CD4-positive, alpha-beta T cell treated with Interleukin-4 for 1 hour (primary cell): ENCODE measurements at places on chromosomes 1 and 21.

DNA sequence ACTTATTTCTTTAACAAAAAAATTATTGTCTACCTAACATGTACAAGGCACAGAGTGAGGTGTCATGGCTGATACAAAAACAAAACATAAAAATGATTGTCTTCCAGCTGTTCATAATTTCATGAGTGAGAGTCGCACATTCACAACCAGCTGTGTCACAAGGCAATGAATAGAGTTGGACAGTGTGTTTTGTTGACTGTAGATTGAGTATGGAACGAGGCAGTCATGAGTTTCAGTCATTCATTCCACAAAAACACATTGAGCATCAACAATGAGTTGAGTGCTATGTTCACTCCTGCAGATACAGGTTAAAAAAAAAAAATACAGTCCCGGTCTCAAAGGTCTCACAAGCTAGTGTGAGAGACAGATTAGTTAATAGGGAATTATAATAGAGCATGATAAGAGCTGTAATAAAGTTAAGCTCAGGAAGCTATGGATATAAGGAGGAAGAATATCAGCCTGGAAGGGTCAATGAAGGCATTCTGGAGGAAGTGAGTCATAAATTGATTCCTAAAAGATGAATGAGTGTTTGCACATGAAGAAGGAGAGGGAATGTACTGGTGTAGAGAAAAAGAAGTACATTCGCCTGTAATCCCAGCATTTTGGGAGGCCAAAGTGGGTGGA is 47.8 kb upstream of the ARHGAP29 start:
- no peak for DNase-seq

- DNase-seq, result peak; percentile 69
Observed at GRCh38 chr1:111516005-111516535, 12.6 kb upstream of the ADORA3 start.

DNA sequence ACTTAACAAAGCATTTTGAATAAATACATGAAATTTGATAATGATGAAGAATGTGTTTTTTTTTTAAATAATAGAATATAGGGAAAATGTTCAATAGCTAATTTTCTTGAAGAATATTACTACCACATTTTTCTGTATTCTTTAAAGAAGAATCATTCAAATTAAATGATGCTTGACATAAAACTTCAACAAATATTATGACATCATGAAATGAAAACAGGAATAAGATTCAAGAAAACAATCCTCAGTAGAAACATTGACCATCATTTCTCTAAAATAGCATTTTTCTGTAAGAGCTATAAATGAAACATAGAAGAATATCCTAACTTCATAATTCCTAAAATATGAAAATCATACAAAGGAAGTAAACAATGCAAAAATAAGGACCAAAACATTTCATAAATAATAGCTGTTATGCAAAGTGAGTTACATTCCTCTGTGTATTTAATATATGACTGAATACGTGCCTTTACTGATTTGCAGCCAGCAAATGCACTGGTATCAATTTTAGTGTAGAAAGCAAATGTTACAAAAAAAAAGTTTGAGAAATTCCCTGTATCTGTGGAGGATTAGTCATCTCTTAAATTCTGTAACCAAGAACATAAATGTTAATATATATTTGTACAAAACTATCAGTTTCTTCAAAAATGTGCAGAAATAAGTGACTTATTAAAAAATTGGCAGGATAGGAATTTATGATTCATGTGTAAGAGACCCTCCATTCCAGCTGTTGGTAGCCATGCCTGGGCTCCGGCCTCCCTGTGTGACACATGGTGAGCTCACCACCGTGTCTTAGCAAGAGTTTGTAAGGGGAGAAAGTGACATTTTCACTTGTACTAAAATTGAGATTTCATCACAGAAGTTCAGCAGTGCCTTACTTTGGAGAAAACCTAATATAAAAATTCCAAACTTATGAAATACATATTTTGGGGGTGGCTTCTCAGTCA is 15.0 kb upstream of the PTPN14 start:
- DNase-seq, result no peak

- no peak for DNase-seq
Observed at GRCh38 chr1:68745451-68745850, 248.6 kb upstream of the DEPDC1 start.

GRCh38 chr1:243950166-243950565 is 100.1 kb upstream of the AKT3 start:
- no peak for DNase-seq

DNA sequence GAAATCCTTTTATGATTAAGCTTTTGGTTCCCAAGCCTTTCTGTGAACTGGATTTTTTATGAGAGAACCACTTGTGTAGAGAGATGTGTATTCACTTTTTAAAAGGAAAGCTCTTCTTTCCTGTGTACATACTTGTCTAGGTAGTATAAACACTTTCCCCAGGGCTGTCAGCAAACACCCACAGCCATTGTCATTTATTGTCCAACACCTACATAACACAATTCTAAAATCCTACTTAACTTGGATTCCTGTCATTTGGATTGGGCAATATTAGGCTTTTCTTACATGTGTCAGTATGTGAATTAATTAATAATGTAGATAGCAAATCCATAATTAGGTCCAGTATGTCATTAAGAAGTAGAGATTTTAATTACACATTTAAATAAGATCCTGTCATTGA is 12.3 kb downstream of the DDX20 start:
- no peak for DNase-seq

DNA sequence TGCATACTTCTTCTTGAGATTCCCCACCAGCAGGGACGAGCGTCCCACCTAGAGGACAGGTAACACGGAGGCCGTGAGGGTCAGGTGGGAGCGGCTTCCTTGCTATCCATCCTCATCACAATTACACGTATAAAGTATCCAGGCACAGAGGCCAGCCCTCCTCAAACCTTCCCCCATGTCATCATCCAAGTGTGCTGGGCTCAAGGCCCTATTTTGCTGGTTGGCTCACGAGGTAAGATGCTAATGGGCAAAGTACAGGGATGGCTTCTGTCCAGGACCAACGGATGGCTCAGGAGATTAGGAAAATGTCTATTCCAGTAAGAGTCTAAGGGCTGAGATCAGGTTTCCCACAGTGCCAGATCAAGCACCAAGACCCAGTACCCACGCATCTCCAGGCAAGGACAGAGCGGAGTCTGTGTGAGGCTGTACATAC is 11.5 kb upstream of the A3GALT2 start:
- DNase-seq, result no peak

DNA sequence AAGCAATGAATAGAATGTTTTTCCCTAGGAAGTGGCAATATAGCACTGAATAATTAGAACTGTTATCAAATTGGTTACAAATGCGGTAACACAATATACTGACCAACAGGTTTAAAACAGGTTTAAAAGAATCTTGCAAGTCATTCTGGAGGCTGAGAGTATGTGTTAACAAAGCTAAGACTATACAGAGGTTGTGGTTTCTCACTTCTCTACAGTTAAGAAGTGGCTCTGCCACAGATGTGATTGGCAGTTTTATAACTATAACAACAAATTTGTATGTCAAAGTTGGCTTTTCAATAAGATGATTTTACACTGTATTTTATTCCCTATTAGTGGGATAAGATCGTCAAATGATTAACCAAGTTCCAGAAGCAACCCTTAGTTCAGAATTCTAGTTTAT is 7.1 kb downstream of the ANGEL2 start:
- peak; percentile 4 for DNase-seq

DNA sequence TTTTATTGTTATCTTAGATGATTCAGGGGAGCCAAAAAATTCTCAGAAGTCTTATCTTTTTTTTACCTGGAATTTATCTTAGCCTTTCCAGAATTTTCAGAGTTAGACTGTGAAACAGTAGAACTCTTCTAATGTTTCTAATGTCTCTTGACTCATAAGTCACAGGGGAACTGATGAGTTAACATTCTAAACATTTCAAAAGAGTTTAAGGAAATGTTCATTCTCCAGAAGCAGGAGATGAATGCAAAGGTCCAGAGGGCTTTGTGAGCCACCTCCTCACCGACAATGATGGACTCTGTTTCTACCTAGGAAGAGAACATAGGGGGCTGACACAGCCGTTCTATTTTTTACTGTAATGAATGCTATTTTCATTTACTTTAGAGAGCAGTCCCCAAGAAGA is 157.5 kb downstream of the BRINP2 start:
- no peak for DNase-seq

DNA sequence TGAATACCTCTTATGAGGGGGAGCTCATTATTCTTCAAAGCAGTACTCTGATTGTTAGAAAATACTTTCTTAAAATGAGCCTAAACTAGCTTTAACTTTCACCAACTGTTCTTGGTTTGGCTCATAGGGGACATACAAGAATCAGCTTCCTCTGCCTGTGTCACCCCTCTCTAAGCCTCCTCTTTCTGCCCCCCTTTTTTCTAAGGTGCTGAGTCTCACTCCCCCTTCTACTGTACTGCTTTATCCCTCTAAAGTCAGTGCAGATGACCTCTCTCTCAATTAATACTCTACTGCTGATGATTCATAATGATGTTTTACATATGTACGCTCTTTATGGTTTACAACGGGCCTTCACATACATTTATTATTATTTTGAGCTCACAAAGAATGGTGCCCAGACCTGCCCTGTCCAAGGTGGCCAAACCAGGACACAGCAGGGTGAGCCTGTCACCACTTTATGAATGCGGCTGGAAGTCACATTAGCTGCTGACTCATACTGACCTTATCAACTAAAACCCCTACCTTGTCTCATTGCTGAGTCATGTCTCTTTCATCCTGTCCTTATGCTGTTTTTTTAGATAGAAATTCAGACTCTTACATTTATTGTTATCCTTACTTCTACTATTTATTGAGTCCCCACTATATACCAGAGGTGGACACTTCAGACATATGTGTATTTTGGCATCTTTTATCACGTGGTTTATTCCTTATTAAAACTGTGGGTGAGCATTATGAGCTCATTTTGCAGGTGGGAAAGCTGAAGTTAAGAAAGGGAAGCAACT is 126.9 kb downstream of the RNF220 start:
- DNase-seq, result no peak

DNA sequence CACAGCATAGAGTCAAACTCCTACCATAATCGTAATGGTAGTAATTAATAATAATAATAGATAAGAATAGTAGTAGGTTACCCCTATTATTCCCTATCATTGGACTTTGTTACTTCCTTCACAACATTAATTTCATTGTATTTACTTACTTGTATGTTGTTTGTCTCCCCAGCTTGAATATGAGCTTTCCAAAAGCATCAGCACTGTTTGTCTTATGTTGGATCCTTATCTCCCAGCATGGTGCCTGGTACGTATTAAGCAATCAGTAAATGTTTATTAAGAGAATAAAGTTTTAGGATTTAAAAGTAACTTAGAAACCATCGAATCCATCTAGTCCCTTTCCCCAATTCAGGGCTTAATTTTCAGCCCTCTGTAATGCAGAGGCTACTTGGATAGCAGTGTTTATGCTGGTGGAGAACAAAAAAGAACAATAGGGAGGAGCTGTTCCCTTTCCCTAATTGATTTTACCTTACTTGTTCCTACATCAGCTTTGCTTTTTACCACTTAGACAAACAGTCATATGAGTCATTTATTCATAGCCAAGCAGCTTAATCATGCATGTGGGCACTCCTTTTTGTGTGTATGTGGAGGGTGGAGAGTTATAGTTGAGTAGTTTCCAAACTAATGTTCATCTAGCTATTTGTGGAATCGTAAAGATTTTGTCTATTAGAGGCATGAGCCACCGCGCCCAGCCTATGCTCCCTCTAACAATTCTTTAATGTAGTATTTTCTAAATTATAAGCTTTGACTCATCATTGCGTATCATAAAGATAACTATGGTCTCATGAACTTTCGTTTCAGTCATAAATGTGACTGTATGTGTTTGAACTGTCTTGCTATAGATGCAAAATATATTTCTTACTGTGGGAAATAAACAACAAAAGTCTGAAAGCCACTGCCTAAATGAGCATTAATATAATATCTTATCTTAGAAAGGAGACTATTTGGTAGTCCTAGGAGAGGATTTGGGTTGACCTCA is 20.9 kb upstream of the DR1 start:
- DNase-seq, result no peak

DNA sequence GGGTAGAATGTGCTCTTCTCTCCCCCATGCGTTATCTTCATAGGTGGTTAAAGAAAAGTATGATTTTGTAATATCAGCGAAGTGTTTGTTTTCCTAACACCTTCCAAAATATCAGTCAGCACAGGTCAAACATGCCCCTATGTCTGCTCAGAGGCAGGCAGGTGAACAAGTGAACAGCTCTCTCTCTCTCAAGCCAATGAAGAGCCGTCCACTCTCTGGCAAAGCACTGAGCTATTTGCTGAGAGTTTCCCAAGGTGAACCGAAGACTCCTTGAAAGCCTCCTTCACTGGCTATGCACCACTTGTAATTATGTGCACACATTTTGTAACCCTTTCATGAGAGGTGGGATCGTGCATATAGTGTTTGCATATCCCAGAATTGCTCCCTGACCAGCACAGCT is 47.7 kb downstream of the ST6GALNAC3 start:
- no peak for DNase-seq

DNA sequence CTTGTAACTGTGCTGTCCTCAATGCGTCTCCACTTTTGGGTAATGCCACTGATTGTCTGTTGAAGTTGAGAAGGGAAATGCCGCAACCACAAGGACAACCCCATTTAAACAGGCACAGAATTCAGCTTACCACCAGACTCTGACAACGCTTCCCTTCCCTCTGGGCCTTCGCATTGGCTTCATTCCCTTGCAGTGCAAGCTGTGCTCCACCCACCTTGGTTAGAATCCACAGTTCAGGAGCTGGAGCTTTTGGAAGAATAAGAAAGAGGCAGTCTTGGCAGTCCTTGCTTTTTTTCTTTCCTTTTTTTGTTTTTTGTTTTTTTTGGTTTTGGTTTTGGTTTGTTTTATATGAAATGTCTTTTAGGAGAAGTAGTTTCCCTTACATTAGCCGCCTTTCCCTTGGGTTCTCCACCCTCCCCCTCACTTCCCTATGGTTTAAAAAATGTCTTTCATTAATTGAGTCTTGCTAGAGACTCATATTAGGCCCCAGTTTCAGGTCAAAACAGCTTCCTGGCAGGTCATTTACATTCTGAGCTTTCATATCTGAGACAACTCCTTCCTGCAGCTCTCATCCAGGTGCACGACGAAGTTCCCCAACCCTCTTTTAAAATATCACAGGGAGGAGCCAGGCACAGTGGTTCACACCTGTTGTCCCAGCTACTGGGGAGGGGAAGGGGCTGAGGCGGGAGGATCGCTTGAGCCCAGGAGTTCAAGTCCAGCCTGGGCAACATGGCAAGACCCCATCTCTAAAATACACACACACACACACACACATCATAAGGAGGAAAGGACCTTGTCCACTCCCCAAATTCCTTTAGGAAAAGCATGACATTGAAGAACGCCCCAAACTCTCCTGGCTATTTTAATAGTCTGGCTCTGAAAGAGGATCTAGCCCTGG is 20.7 kb upstream of the LAX1 start:
- DNase-seq, result peak; percentile 38

DNA sequence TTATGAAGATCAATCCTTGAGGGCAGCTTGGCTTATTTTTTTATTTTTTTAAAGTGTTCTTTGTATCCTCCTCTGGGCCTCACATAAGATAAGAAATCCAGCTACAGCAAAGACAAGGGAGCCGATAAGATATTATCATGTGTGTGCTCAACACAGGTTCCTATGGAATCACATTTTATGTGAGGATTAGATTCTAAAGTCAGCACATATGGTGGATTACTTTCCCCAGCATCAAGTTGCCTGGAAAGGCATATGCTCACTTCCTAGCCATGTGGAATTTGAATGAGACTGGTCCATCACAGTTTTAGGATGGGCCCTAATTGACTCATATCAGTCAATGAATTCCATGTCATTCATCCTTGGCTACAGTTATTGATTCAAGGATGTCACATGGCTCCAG is 456.9 kb upstream of the LRRC7 start:
- DNase-seq, result no peak

GRCh38 chr1:200971428-200971903 is 52.0 kb downstream of the KIF21B start:
- no peak for DNase-seq

- DNase-seq, result no peak
Observed at GRCh38 chr1:178238722-178239510, 145.0 kb downstream of the RASAL2 start.
